Caudate nucleus (tissue), 63 donors: ENCODE measurements at places on chromosomes 12 and 14.

DNA sequence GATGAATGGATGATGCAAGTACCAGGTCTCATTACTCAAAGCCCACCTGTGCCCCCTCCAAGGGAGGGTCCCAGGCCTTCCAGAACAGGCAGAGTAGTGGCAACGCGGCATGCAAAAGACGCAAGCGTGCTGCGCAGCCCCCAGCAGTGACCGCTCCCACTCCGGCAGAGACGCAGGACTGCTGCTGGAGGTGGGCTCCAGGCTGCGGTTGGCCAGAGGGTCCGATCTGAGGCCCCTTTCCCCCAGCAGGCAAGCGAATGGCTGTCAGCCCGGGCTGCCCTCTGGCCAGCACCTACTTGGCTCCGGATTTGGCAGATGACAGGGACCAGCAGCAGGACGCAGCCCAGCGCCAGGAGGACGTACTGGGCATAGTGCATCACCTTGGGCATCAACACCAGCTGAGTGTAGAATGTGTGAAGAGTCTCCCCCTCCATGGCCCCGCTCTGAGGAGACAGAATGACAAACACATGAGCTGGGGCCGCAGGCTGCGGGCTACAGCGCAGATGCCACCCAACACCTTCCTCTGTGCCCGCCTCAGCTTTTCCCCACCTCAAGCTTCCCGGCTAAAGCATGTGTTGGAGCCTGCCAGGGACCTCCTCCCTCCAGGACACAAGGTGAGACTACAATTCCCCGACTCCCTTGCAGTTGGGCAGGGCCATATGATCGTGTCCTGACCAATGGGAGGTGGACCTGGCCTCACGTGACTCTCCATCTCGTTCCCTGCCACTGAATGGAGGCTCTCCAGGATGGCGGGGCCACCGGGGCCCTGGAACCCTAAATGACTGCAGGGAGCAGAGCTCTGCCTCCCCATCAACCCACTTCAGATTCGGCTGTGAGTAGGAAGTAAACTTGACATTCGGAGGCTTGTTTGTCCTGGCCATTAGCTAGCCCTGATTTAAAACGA lies 77.4 kb downstream of the SCARB1 start:
- peak; percentile 73 for DNase-seq

- DNase-seq: no peak
Measured at GRCh38 chr14:51368721-51369163, 128.7 kb downstream of the TMX1 start.

- DNase-seq: no peak
Measured at GRCh38 chr12:9793779-9794395, 33.2 kb upstream of the CD69 start.

DNA sequence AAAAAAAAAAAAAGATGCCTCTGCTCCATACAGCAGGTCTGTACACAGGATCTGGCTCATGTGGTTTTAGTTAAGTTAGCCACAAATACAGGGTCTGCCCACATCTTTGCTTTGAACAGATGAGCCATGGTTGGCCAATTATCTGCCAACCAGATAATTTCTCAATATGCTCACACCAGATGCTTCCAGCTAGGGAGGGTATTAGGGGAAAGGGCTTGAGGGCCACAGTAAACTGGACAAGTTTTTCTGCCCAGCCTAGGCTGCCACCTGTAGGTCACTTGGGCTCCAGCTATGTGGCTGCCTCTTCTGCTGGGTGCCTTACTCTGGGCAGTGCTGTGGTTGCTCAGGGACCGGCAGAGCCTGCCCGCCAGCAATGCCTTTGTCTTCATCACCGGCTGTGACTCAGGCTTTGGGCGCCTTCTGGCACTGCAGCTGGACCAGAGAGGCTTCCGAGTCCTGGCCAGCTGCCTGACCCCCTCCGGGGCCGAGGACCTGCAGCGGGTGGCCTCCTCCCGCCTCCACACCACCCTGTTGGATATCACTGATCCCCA lies 776 bp downstream of the RDH5 start:
- DNase-seq: peak; percentile 35

DNA sequence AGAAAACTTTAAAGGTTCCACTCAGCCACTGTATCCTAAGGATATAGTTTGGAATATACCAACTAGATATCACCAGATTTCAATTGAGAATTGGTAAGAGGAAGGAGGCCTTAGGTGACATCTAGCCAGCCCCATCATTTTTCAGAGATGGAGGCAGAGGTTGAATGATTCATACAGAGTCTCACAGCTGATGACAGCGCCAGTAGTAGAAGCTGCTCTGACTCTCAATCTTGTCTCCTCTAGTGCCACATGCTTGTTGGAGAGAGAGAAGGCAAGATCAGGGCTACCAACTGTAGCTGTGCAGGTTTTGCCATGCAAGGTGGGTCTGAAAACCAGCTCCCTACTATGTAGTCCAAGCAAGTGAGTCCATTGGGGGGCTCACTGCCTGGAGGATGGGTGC lies 6.1 kb downstream of the FRMD6 start:
- no peak for DNase-seq

DNA sequence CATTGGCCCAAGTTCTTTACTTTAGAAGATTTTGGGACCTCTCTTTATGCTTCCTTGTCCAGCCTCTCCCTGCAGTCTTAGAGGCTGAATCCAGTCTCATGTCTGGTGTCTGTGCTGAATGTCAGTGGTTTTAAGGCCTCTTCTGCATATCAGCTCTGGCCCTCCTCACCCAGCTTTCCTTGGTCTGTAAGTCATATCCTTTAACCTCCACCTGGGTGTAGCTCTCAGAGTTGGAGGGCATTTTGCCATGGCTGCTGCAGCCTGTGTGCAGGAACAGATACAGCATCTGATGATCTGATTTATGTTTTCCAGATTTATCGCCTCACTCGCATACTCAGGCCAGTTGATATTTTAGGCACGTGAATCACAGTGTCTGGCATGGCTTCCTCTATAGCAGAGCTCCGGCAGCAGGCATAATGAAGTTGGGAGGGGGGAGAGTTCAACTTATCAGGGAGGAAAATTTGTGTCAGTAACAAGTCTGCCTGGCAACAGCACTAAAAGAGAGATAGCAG lies 335.0 kb downstream of the PCNX1 start:
- DNase-seq: no peak

DNA sequence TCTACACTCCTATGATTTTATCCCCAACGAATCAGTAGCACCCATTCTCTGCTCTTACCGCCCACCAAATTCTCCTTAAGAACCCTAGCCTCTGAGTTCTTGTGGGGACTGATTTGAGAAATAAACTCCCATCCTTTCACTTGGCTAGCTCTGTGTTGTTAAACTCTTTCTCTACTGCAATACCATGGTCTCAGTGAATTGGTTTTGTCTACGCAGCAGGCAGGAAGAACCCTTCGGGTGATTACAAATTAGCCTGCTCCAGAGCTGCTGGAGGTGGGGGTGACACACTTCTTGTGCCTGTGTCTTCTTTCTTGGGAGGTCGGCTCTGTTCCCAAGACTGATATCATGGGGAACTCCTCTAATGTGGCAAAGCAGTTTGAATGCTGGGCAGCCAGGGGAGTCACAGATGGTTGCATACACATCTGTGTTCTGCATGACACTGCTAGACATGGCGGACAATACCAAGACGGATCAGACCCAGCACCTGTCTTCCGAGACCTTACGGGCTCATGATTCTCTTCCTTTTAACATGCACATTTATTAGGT lies 1.6 kb upstream of the C1S start:
- DNase-seq: no peak

- no peak for DNase-seq
Measured at GRCh38 chr12:59381106-59381505, 214.7 kb upstream of the SLC16A7 start.

GRCh38 chr14:99199846-99200653 lies 71.9 kb downstream of the BCL11B start:
- DNase-seq: no peak

DNA sequence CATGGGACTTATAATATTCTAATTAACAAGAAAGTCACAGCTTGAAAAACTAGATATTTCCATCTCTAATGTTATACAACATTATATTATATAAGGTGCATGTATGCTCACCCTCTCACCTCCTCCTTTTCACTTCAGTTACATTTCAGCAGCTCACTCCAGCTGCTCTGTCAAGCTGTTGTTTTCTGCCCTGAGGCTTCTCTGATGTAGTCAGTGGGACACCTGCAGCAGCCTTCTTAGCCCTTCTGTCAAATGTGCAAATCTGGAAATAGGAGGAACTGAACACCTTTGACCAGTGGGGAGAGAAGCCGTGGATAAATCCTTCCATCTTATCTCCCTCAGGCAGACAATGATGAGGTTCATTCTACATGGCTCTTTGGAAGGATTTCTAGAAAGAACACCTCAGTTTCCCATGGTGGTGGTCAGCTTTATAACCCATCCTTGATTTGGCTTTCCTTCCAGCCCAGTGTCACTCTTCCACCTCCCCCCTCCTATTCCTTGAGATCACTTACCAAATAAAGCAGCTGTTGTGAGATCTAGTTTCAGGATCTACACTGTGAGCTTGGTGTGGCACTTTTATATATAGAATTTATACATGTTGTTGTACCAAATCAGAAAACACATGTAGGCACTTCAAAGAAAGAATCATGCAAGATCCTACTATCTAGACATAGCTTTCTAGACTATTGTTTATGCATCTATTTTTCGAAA lies 79.6 kb upstream of the STK38L start:
- no peak for DNase-seq

- DNase-seq: no peak
Measured at GRCh38 chr12:40681148-40681547, 11.1 kb upstream of the CNTN1 start.

DNA sequence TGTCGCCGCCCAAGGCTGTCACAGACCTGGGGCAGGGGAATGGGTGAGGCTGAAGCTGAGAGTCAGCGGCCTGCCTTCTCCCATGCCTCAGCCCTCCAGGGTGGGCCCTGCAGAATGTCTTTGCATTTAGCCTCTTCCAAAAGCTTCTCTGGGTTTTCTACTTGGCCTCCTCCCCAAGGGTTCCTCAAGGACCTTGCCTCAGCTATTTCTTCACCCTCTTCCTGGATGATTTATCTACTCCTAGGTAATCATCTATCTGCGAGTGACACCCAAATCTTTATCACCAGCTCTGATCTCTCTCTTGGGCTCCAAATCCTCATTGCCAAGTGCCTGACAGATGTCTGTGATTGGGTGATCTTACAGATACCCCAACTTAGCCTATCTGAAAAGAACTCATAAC lies 4.7 kb upstream of the LPAR5 start:
- no peak for DNase-seq

- no peak for DNase-seq
Measured at GRCh38 chr14:72818998-72819397, 74.9 kb downstream of the DPF3 start.

DNA sequence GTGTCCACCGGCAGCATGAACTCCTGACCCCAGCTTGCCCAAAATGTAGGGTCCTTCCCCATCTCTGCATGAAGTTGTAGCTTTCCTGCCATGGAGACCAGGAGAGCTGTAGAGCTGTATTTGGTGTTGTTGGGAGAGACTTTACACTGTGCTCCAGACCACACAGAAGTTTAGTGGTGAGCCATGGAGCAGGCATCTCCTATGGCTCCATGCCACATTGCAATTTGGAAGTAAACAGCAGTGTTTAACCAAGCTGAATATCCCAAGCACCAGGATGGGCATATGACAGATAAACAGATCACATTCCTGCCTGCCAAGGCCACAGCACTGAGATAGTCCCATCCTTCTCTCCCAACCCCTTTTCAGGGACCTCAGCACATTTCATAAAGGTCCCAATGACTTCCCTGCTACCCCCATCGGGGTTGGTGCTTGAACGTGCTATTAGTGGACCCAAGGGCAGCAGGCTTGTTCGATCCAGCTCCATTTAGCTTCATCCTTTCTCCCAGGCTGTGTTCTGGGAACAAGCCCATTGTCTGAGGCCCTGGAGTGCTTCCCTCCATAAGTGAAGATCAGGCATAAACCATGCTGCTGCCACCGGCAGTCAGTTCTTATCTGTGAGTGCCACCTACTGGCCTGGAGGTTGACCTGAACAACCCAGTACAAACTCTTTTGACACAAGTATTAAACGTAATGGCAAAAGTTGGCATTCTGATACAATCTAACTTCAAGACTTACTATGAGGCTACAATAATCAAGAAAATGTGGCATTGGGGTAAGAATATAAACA lies 172.3 kb upstream of the ATXN7L3B start:
- DNase-seq: no peak

DNA sequence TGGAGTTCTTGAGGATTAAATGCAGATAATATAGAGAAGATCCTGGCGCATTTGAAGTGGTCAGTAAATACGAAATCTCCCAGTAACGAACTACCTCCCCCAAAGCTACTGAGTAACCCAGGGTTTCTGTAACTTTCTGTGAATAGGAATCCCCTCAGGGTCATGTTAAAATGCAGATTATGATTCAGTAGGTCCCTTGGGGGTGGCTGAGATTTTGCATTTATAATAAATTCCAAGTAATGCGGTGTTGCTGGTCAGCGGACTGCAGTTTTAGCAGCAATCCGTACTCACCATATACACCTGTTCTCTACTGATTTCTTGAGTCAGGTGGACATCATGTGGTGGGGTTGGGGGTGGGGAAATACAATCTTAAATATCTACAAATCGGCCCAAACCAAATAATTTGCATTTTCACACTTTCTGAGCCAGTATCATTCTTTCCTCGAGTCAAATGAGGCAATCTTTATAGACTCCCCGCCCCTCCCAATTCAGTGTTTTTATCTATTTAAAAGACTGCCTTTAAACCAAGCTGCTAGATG lies 868 bp downstream of the SPATA7 start:
- no peak for DNase-seq

GRCh38 chr12:108040947-108041346 lies 88.1 kb upstream of the WSCD2 start:
- DNase-seq: no peak

- DNase-seq: no peak
Measured at GRCh38 chr12:52087961-52088820, 8.7 kb downstream of the SMIM41 start.

- DNase-seq: no peak
Measured at GRCh38 chr14:29140016-29140415, 373.4 kb downstream of the FOXG1 start.

DNA sequence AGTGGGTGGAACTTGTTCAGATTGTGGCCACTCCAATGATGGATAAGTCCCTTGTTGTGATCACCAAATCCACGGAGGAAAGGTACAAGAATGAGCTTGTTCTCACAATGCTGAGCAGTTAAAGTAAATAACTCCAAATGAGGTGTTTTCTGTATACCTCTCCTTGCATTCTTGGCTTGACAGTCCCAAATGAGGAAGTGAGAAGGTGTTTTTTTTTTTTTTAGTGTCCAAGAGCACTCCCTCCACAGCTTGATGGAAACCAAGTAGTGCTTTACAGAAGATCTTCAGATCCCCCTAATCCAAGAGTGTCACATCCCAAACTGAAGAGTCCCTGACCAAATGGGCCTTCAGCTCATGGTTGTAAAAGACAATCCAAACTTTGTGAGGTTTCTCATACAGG lies 153.6 kb downstream of the ATP23 start:
- no peak for DNase-seq

- DNase-seq: no peak
Measured at GRCh38 chr14:52142504-52142903, 73.6 kb upstream of the NID2 start.

GRCh38 chr12:109488051-109488665 lies 10.7 kb downstream of the UBE3B start:
- no peak for DNase-seq
